ENCODE measurements at places on chromosomes 2 and 18.
A peak's percentile ranks its signal among the peaks of the same experiment; 100 is the strongest.

DNA sequence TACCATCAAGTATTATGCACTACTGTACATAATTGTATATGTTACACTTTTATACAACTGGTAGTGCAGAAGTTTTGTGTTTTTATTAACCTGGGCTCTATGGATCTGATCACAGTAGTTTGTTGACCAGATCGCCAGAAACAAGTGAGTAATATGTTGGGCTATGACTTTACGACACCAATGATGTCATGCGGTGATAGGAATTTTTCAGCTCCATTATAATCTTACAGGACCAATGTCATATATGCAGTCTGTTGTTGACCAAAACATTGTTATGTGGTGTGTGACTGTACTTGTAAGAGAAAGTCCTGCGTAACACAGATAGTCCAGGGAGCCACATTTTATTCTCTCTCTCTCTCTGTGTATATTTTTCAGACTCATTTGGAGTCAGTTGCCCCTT is 4.5 kb upstream of the ACOXL start:
- no peak for DNase-seq

DNA sequence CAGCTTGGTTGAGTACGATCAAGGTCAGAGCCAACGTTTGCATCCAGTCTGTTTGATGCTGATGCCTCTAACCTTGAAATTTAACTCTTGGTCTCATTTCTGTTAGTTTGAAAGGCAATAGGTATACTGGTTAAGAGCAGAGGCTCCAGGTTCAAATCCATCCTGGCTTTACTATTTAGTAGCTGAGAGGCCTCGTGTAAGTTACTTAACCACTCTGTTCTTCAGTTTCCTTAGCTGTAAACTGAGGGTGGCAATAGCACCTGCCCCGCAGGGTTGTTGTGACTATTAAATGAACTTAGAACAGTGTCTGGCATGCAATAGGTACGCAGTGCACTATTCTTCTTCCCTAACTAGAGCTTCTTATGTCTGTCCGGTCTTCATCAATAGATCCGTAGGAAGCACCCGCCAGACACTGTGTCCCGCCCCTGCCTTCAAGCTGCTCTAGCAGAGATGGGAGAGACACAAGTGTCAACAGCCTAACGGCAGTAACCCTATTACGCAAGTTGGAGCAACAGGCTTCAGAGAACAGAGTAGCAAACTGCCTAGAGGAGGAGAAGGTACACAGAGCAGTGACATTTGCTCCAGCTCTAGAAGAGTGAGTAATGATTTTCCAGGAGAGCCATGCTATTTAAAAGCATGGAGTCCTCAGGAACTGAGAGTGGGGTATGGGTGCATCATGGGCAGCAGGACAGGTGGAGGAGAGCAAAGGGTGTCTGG is 62.7 kb upstream of the ST3GAL5 start:
- no peak for DNase-seq

GRCh38 chr2:74751981-74752851 is 81.7 kb upstream of the HK2 start:
- no peak for DNase-seq

DNA sequence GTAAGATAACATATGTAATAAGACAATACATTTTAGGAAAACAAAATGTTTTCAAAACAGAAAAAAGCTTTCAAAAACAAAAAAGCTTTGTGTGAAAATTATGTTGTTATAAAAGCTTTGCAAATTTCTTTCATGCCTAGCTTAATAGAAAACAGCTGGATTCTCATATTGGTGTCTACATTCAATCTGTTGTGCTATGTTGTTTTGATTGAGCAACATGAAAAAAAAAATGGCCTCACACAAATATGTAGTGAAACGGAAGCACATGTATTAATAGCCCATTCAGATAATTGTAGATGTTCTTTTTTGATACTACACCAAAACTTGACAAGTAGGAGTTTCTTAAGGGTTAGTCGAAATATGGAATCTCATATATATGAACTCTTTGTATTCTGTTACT is 197.5 kb downstream of the ZEB2 start:
- no peak for DNase-seq

GRCh38 chr2:45543257-45543656 is 67.8 kb downstream of the SRBD1 start:
- DNase-seq, result no peak

GRCh38 chr18:10455726-10456453 is 1.5 kb downstream of the APCDD1 start:
- DNase-seq, result no peak

DNA sequence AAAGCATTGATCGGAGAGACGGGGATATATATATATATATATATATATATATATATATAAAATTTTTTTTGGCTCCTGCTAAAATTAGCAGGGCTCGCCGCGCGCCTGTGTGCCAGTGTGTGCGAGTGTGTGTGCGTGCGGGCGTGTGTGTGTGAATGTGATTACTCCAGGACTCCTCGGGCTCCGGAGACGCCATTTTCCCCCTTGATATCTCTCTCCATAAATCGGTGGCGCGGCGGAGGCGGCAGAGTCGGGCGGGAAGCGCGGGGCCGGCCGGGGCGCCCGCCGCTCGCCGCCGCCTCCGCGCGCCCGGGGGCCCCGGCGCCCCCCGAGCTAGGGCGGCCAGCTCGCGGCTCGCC is 795 bp upstream of the SETBP1 start:
- peak; percentile 22 for DNase-seq

DNA sequence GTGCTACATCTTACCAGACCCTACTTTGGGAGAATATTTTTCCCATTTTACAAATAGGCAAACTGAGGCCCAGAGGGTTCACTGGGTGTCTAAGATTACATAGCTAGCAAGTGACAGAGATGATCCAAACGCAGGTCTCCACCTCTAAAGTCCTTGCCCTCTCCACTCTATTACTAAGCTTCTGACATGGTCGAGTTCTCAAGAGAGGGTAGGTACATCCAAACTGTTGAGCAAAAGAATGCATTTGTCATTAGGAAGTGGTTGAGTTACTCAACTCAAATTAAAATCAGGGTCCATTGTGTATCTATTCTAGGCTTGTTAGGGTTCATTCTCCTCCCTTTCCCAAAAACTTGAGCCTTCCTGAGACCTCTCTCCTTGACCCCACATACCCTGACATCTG is 680.6 kb upstream of the FANCL start:
- no peak for DNase-seq

- no peak for DNase-seq
These were observed 58.1 kb downstream of the INPP4A start for GRCh38 chr2:98502556-98503335.

GRCh38 chr2:212911011-212911410 is 240.4 kb downstream of the IKZF2 start:
- no peak for DNase-seq

DNA sequence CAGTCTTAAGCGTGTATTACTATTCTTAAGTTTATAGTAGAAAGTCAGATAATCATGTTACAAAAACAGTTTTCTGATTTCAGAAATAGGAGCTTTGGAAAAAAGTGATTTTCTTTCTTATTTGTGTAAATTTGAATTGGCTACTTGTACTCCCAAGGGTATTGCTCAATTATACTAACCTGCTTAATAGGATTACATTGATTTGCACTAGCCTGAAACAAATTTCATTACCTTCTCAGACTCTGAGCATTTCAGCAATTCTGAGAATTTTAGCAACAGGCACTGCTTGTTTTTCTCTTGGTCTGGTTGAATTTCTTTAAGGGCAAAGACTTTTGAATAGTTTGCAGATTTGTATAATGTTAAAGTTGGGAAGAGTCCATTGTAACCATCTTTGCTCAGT is 87.2 kb upstream of the NXPH2 start:
- no peak for DNase-seq

DNA sequence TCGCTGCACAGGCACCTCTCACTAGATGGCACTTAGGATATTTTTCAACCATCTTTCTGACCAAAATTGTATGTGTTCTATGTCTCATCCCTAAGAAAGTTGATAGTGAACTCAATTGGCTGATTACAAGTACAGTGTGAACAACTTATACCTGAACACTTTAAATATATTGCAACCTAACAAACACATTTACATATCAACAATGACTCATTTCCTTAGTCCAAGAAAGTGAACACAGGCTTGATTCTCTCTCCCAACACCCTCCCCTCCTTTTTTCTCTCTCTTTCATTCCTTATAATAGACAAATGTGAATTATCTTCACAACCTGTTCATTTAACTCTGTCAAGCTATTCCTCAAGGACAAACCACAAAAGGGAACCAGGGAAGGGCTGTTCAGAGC is 192.0 kb downstream of the SLC8A1 start:
- no peak for DNase-seq

Data from bone marrow (tissue), 2 donors.